ENCODE measurements at places on chromosomes 16 and 17.
A peak's percentile ranks its signal among the peaks of the same experiment; 100 is the strongest.

DNA sequence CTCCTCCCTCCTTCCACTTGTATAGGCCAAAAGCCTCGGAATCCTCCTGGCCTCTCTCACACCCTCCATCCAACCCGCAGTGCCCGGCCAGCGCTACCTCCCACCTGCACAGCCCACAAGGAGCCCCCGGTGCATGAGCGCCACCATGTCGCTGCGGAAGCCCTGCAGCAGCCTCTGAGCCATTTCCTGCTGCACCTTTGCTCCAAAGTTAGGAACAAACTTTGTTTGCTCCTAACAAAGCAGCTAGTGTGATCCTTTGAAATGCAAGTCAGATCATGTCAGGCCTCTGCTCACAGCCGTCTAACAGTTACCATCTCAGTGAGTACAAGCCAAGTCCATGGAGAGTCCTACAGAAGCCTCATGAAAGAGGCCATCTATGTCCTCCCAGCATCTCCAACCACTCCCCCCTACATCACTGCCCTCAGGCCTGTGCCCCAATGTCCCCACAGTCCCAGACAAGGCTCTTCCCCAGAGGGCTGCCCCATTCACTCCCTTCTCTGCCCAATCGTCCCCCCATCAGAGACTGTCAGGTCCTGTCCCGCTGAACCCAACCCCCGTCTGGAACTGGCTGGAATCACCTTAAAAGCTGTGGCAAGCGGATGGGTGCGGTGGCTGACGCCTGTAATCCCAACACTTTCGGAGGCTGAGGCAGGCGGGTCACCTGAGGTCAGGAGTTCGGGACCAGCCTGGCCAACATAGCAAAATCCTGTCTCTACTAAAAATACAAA lies 7.5 kb downstream of the DCAKD start:
- no peak for ATAC-seq

GRCh38 chr16:83772806-83773205 lies 35.0 kb upstream of the HSBP1 start:
- no peak for ATAC-seq

DNA sequence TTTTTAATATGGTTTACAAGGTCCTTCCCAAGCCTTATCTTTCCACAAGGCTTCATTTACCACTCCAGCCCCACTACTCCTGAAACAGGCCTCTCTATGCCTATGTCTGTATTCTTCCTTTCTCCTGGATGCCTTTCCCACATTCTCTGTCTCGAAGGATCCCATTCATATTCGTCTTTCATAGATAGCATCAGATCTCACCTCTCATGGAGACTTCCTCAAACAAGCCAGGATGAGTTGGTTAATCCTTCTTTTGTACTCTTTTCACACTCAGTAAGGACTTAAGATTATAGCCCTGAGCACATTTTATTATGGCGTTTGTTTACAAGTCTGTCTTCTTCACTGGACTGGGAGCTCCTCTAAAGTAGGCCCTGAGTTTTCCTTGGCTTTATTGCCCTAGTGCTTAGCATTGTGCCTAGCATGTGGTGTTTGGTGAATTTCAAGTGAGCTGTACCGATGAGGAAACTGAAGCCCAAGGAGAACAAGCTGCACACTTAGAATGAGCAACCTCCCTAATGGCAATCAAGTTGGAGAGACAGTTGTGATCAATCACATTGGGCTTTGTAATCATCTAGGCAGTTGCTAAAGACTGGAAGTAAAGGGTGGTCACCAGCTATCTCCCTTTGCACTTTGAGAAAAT lies 10.0 kb upstream of the TBX4 start:
- ATAC-seq = no peak

DNA sequence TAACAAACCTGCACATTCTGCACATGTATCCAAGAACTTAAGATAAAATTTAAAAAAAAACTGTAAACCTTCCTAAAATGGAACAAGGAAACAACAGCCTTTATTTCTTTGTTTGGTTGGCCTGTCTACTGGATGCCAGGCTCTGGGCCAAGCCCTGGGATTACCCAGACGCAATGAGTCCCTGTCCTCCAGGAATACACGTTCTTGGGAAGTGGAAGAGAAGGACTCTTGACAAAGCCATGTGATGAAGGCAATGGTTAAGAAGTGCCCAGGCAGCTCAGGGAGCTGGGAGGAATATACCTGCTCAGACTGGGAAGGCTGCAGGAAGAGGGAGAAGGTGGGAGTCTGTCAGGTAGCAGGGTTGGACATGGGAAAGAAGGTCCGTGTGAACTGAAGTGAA lies 115.4 kb downstream of the AXIN2 start:
- ATAC-seq = no peak

- peak; percentile 62 for ATAC-seq
Measured at GRCh38 chr16:85750146-85750826, 610 bp downstream of the C16orf74 start.

DNA sequence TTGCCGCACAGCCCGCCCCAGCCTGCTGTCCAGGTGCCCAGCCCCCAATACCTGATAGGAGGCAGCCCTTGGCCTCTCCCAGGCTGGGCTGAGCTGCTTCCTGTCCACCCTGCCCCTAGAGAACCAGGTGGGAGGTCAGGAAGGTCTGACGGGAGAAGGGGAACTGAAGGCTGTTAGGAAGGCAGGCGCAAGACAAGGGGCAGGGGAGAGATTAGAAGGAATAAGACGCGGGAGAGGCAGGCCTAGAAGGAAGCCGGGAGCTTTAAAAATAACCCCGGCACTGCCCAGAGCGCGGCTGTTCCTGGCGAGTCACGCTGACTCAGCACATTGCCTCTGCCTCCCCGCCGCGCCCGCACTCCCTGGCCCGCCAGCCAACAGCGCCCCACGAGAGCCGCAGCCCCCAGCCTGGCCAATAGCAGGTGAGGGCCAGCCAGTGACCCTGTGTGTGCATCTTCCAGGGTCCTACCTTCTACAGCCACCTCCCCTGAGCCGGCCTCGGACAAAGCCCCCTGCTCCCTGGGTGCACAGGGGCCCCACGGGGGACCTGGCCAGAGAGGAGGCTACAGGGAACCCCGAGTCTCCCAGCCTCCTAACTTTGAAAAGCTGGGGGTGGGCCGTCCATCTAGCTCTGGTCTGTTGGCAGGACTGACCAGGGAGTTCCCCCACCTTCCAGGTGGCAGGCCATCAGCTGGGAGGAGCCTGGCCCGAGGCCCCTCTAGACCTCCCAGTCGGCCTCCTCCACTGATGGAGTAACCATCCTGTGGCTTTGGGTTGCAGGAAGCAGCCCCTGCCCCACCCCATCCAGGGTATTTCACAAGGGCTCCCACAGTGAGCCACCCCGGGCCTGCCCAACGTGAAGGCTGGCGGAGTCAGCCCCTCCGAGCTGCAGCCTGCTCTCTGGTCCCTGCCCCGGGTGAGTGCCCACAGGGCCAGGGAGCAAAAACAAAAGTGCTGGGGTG lies 4.0 kb downstream of the MAFG start:
- ATAC-seq = peak; percentile 41
